SJCRH30 (cell line): ENCODE measurements at places on chromosomes 1 and 21.

GRCh38 chr1:25874635-25875153 is 814 bp downstream of the PAQR7 start:
- no peak for DNase-seq

GRCh38 chr21:32351428-32351827 is 41.4 kb downstream of the URB1 start:
- no peak for DNase-seq

GRCh38 chr1:226134170-226135058 is 52.1 kb downstream of the ACBD3 start:
- no peak for DNase-seq

GRCh38 chr1:11746092-11746491 is 10.2 kb downstream of the AGTRAP start:
- no peak for DNase-seq

GRCh38 chr1:223076362-223076761 is 66.7 kb downstream of the TLR5 start:
- no peak for DNase-seq

DNA sequence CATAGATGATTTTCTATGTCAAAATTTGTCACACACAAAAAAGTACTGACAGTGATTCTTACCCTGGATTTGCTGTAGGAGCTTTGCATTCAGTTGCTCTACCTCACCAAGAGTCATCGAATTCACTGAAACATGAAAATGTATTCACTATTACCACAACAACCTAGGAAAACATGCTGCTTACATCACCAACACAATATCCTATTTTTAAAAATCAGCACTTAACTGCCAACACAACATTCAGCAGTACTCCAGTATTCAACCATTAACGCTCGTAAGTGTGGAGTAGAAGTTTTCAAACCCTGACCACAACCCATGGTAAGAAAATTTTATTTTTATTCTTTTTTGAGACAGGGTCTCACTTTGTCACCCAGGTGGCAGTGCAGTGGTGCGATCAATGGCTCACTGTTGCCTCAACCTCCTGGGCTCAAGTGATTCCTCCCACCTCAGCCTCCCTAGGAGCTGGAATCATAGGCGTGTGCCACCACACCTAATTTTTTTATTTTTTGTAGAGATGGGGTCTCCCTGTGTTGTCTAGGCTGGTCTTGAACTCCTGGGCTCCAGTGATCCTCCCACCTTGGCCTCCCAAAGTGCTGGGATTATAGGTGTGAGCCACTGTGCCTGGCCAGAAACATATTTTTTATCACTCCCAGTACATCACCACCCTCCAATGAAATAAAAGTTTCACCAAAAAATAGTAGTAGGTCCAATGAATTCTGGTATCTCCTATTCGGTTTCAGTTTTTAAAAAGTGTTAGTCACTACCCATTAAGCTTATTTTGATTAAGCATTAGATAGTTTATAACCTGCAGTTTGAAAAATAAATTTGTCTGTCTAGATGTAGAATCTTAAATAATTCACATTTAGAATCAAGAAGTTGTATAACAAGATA is 23.8 kb downstream of the C21orf91 start:
- no peak for DNase-seq

GRCh38 chr1:226799634-226800281 is 60.7 kb upstream of the ITPKB start:
- no peak for DNase-seq

DNA sequence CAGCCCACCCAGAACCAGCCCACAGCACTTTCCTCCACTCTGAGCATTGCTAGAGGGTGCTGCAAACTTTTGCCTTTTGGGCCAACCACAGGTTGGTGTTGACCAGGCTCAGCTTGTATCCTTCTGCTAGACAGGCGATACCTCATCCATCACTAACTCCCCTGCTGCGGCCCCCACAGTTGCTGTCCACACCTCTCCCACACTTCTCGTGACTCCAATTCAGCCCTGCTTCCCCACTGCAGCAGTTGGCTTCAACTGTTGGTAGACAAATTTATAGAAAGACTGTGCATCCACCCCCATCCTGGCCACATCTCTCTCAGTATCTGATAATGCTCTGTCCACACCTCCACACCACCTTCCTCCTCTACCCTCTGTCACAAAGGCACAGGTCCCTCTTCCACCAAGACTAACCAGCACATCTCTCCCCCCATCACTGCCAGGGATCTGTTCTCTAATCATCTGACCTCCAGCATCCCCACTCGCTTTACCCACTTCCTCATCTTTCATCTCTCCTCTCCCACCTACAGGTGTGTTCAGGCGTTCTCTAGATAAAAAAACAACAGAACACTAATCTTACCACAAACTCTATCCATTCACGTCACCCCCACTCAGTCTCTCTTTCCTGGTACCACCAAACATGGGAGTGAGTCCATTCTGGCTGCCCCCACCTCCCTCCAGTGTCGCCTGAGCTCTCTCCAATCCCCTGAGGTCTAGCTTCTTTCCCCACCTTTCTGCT is 15.8 kb upstream of the SLC25A44 start:
- DNase-seq = no peak

DNA sequence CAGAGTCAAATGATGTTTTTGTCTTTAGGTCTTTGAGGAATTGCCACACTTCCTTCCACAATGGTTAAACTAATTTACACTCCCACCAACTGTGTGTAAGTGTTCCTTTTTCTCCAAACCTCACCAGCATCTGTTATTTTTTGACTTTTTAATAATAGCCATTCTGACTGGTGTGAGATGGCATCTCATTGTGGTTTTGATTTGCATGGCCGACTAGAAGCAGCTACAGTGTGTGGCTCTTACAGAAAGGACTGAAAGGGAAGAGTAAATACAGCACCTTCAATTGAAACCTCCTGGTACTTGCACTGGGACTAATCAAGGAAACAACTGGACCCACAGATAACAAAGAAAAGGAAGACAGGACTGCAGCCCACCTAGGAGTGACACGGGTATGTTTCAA is 668.0 kb upstream of the RGS18 start:
- no peak for DNase-seq

GRCh38 chr1:51853360-51853759 is 25.2 kb downstream of the NRDC start:
- no peak for DNase-seq

DNA sequence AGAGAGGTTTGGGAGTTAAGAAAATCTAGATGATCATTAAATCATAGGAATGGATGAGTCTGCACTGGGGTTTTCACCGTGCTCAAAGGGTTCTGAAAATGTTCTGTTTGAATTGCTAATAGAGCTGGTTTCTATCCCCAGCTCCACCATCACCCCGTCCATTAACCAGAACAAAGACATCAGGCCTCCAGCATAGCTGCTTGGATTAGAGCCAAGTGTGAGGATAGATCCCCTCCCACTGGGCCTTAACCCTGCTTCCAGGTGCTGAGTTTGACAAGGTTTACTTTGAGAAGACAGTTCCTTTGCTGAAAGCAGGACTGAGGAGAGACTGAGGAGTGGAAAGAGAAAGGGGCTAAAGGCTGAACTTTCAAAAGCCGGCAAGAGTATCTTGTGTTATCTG is 48.3 kb downstream of the MPZL1 start:
- DNase-seq = no peak

DNA sequence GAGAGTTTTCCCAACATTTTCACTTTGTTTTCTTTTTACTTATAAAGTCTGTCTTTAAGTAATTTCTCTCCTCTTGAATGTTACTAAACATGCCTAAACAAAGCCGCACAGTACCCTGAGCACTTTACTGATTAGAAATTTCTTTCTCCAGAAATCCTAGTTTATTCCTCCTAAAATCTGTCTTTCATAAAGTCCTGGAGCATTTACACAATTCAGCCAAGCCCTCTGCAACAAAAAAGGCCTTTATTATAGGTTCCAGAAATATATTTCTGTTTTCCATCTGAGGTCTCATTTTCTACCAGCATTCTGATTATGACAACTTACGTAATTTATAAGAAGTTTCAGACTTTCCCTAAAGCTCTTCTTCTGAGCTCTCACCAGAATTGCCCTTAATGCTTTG is 549.5 kb upstream of the OLFM3 start:
- DNase-seq = no peak

DNA sequence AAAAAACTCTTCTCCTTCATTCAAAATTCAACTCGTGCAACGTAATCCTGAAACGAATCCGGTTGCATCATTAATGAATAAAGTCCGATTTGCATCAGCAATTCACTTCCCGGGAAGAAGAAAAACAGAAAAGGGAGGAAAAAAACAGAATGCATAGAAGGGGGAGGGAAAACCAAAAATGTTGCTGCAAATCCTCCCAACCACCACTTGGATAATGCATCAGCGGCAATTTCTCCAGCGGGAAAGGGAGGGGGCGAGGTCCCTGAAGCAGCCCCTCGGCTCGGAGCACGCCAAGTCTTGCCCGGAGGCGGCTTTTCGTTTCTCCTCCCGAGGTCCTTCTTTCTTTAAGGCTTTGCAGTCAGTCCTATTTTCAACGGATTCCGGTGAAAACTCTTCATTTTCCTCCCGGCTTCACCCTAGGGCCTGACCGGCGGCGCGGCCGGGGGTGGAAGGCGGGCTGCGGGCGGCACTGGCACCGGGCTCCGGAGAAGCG is 723 bp downstream of the CDC42BPA start:
- DNase-seq = peak; percentile 75

GRCh38 chr1:63450416-63450815 is 72.6 kb downstream of the ITGB3BP start:
- DNase-seq = no peak

- peak; percentile 76 for DNase-seq
Observed at GRCh38 chr1:226738995-226739695, at the start of gene ITPKB. Gene ITPKB, minus strand, starts transcription at chr1:226739282. Its CDS starts 1,824 bp downstream, at chr1:226737458.

DNA sequence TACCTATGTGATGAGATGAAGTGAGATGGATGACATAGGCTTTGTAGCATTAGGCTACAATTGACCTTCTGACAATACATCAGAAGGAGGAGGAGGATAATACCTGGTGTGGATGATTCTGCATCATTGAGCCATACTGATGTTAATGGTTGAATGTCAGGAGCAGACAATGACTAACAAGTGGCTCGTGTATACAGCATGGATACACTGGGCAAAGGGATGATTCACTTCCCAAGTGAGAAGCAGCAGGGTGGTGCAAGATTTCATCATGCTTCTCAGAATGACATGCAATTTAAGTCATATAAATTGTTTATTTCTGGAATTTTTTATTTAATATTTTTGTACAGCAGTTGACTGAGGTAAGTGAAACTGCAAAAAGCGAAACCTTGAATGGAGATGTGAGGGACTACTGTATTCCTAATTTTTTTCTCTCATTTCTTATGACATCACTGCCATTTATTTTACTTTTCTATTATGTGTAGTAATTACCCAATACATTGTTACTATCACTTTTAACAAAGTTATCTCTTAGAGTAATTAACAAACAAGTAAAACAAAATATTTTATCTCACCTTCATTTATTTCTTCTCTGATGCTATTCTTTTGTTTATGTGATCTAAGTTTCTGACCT is 34.4 kb upstream of the COP1 start:
- no peak for DNase-seq

DNA sequence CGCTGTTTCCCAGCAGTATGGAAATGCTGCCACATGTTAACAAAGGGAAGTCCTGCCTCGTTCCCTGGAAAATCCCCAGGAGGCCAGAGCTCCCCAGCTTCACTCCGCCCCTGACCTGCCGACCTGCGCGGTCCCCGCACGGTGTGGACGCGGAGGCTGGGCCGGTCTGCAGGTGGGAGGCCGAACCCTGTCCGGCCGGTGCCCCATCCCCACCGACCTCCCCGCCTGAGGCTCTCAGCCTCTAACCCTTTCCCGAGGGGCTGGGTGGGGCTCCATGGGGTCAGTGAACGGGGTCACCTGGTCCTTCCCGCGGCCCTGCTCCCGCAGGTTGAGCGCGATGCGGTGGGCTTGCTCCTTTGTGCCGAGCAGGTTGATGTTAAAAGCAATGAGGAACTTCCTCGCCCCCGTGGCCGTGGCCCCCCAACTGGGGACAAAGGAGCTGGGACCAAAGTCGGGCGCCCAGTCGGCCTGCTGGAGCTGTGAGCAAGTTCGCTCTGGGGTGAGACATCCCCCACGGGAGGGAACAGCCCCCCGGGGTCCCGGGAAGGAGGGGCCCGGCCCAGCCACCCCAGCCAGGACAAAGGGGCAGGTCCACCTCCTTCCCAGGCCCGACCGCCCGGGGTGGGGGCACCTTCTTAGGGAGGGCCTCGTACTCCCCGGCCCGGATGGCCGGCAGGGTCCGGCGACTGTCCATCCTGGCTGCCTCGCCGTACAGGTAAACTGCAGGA is 4.0 kb downstream of the FTCD start:
- DNase-seq = no peak

DNA sequence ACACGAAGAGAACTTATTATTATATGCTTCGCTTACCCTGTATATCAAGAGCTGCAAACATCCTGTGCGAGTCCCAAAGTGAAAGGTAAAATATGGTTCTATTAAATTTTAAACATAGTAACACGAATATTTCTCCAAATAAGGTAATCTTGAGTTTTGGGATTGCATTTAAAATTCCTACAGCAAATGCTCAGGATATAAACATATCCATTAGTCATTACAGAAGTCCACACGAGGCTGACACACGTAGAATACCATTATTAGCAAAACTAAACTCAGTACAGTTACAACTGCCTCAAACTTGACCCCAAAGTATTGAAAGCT is 282 bp upstream of the LYPLAL1 start:
- DNase-seq = no peak

DNA sequence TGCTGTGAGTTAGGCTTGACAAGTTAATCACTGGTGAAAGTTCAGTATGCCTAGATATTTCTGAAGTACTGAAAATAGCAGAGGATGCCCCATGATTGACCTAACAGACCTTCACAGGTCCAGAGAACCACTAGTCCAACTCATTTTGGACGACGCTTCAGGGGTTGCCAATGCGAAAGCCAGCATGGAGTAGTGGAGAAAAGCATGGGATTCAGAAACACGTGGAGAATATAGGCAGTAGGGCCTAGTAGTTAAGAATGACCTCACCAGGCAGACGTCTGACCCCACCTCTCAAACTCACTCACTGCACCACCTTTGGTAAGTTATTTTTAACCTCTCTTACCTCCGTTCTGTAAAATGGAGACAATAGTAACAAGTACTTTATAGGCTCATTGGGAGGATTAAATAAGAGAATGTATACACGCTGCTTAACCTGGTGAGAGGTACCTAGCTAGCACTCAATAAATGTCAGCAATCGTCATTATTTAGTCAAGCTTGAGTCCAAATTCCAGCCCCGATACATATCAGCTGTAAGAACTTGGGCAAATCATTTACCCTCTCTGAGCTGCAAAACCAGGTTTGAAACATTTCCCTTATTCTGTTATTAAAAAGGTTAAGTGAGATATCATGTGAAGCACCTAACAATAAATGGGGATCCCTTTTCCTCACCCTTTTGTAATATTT is 13.2 kb downstream of the PLPP3 start:
- DNase-seq = no peak
